ENCODE measurements at places on chromosomes 4 and X. TPM values are rescaled to one million over a fixed set of nuclear protein-coding genes. Genes with fewer than 3 reads are reported as not detected.

GRCh38 chr4:74109116-74109869 is 10.3 kb upstream of the CXCL2 start:
- peak; percentile 98 for DNase-seq

GRCh38 chrX:9626379-9626778 is 139.3 kb downstream of the GPR143 start:
- DNase-seq: peak; percentile 41

ANAPC10 gene
- 21.0 TPM for total RNA-seq

DNA sequence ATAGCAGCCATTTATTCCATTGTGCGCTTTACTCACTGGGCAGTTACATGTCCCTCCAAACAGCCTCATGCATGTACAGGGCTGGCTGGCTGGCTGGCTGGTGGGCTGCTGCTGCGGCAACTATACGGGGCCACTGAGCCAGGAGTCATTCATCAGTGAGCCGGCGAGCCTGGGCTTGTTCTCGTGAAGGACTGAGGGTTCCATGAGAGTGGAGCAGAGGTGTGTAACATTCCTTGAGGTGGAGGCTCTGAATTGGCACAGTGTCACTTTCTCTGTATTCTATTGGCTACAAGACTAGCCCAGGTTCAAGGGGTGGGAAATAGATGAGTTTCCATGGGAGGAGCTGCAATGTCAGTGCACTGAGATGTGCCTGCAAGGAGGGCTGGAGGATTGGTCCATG is 89.1 kb downstream of the ARHGAP10 start:
- no peak for DNase-seq

GRCh38 chr4:140925417-140925816 is 169.2 kb upstream of the TBC1D9 start:
- DNase-seq: no peak

PUDP gene
- total RNA-seq: 18.4 TPM

SORBS2 gene
- 97.4 TPM for total RNA-seq

HERC5 gene
- total RNA-seq: 23.0 TPM

POLN gene
- 3.6 TPM for total RNA-seq

POF1B gene
- not detected for total RNA-seq

- DNase-seq: peak; percentile 78
Measured at GRCh38 chr4:76883147-76883546, 14.8 kb downstream of the SOWAHB start.

- no peak for DNase-seq
Measured at GRCh38 chrX:149272690-149273463, 232.2 kb downstream of the IDS start.

- no peak for DNase-seq
Measured at GRCh38 chrX:113759422-113759821, 824.5 kb upstream of the HTR2C start.

DNA sequence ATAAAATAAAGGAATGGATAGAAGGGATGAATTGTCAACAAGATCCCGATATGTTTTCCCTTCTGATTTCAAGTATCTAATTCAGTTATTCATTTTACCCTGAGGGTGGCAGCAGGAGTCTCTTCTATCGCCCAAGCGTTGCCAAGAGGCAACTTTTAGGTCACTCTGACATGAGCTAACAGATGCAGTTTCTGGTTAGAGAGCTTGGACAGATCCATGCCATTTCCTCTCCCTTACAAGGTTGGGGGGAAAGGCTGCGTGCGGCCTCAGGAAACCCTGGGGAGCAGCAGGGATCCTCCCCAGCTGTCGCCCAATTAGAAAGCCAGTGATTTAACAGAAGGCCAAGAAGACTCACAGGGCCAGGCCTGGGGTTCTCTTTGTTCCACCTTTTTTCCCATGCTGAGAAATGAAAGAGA is 35.3 kb upstream of the WAS start:
- peak; percentile 13 for DNase-seq

GRCh38 chr4:118881512-118882146 is 7.0 kb upstream of the SYNPO2 start:
- DNase-seq: no peak

DNA sequence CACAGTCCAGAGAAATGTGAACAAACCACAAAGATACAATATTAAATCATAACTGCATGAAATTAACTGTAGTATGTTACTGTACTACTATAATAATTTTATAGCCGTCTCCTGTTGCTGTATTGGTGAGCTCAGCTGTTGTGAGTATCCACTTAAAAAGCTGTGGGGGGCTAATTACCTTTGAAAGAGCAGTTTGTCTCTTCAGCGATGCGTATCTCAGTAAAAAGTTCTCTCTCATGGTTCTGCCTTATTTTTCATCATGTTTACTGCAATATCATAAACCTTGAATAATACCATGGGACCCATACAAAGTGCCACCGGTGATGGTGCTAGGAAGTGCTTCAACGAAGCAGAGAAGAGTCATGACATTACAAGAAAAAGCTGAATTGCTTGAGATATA is 8.4 kb upstream of the MSMO1 start:
- DNase-seq: no peak

DNA sequence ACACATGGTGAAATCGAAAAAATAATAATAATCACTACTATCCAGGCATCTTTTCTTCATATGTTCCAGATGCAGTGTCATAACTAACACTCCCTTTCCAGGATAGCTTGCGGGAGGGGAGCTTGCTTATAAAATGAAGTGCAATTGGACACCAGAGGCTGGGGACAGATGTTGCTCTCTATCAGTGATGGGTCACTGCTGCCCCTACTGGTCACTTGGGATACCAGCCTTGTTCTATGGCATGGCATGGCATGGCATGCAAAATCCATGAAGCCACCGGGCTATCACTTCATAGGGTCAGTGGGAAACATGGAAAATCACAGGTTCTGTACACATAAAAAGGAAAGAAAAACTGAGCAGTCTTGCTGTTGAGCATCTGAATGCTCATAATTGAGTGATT is 168.1 kb downstream of the GLRA2 start:
- DNase-seq: no peak

DNA sequence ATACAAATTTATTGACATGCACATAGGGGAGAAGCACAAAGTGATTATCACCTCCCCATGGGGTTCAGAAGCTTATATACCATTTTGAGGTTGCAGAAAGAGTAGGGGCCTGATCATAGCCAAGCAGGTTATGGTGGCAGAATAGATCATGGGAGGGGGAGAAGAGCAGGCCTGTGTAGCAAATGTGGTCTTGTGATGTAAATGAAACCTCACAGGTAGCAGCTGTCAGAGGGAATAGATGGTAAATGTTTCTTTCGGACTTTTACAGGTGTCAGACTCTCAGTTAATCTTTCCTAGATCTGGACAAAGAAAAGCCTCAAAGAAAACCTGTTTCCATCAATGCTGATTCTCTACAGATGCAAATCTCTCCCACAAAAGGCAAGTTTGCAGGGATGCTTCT is 84.4 kb downstream of the CFAP299 start:
- no peak for DNase-seq

ATG4A gene
- total RNA-seq: 11.5 TPM

- no peak for DNase-seq
Measured at GRCh38 chr4:1246901-1247863, 1.7 kb downstream of the CTBP1 start.

NOA1 gene
- total RNA-seq: 17.0 TPM

DNA sequence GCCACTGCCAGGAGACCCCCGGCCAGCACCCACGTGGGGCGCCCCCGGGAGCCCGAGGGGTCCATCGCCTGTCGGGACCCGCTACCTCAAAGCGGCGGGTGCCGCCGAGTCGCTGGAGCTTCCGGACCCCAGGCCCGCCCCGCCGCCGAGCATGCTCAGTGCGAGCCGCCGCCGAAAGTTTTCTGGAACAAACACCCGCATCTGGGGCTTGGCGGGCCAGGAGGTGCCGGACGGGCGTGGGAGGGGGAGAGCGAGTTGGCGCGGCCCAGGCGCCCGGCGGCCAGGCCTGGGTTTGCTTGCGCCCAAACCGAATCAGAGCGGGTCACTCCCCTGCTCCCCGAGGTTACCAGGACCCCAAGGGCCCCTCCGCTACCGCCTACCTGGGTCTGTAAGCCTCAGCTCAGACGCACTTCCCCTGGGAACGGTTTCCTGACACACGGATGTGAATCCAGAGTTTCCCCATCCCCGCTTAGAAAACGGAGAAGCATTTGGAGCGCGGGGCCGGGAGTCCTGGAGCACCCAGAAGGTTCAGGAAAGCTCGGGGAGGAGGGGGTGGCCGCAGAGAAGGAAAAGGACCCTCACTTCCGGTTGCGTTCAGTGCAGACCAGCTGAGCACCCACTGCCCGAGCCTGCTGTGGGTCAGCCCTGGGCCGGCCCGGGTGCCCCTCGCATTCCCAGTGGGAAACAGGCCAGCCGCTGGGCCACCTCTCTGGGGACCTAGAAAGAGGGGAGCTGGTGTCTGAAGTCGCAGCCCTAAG is at the start of gene EVC2:
EVC2 (minus strand) TSS at position 111 of the 758 bp plus-strand sequence; CDS start at position 65, 46 bp downstream.
- DNase-seq: peak; percentile 39

GRCh38 chr4:15416357-15417232 is 11.2 kb upstream of the C1QTNF7 start:
- no peak for DNase-seq

DNA sequence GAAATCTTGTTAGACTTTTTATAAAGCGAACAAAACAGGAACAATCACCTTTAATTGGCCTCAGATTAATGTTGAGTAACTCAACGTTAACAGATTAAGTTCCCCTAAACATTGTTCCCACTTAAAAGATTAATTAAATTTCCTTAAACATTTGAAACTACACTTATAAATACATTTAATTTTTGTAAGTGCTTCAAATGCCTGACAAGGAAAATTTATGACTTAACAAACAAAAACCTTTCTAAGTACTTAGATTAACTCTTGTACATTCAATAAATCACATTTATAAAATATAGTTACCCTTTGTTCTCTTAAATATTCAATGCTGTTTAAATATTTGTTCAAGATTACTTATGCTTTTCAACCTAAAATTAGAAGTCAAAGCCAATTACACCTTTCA is 39.4 kb upstream of the OCIAD2 start:
- no peak for DNase-seq

DNA sequence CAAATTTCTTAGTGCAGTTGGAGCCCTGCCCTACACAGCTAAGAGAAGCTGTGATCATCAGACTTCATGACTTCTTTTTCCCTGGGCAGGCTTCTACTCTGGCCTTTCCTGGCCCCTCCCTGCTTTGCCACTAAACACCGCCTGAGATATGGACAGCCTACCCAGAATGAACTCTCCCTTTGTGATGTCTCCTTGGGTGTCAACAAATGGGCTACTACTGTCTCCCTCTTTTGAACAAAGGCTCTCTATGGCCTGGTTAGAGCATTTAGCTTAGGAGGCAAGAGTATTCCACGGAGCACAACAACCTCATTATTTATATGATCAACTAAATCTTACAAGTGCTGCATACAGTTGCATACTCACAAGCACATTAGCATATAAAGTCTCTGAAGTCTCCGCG is 127.6 kb upstream of the HCCS start:
- DNase-seq: no peak

- peak; percentile 39 for DNase-seq
Measured at GRCh38 chr4:133808151-133808550, 393.4 kb downstream of the PABPC4L start.

DNA sequence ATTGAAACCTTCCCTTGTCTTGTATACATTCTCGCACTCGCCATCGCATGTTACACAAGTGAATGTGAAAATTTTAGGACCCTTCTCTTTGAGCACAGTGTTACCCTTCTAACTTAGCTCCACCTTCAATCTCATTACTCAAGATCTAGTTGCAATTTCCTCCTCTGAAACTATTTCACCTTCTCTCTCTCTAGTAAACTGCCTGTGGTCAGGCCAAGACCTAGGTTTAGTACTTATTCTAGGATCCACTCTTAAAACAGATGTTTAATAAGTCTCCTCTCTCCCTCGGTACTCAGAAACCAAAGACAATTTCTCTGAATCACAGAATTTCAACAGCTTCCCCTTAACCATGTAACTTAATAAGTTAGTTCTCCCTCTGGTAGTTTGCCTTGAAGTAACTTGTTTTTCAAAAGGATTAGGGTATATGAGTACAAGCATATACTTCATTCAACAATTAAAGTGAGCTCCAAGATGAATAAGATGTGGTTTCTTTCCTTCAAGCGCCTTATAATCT is 156.0 kb downstream of the SH3KBP1 start:
- no peak for DNase-seq

STPG2 gene
- total RNA-seq: not detected

SPINK2 gene
- total RNA-seq: not detected
